Fibroblast of the aortic adventitia (primary cell): ENCODE measurements at places on chromosomes 1 and 21.

DNA sequence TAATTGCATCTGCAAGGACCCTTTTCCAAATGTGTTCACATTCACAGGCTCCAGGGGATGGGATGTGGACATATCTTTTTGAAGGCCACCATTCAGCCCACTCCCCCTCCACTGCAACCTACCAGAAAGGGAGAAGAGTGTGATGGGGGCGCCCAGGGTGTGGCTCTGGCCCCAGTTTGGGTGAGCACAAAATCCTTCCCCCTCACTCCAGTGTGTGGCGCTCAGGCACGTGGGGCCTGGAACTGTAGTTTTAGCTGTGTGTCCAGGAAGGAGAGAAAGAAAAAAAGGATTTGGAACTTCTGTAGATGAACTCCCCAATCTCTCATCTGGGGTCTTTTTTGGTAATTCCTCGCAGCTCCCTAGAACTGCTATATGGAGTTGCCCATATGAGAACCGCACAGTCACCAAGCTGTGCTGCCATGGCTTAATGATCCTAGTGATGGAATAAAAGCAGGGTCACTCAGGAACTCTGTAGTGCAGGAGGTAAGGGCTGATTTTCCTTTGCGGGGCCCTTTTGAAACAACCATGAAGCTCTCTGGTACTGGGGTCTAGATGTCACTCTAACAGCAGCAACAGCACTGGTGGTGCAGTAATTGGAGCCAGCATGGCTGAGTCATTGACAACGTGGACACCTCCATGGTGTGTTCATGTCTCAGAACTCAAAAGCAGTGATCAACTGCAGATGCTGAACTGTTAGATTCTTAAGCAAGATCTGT, 17.0 kb downstream of the AGT start:
- DNase-seq, result peak; percentile 31

DNA sequence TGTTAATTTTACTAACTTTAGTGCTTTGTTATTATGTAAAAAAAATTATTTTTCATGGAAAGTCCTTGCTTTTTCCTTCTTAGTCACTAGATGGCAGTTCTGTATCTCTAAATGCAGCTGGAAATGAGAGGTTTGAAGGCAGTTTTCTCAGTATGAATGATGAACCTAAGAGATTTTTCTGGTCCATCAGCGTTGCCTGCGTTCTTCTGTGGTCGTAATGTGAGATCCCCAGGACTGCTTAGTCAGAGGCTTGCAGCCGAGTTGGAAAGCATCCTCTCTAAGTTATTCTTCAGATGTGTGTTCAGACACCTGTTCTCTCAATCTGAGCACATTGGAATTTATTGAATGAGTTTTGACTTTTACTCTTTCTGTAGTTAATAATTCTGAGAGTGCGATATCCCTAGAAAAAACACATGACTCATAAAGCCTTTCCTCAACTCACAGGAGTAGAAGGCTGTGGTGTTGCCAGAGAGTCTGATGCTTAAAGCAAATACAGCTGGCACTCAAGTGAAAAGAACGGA, 99.3 kb downstream of the FMN2 start:
- peak; percentile 99 for DNase-seq

GRCh38 chr1:227869851-227870305, 54.4 kb downstream of the PRSS38 start:
- DNase-seq, result peak; percentile 7

- DNase-seq, result no peak
Measured at GRCh38 chr21:41817877-41818855, 51.3 kb upstream of the RIPK4 start.

- no peak for DNase-seq
Measured at GRCh38 chr1:194117582-194117981, 931.2 kb upstream of the B3GALT2 start.
